ENCODE measurements at places on chromosomes 6 and 20.

GRCh38 chr6:23728707-23729106 lies 397.3 kb upstream of the NRSN1 start:
- no peaks in the 10 kb centered on the region for H3K4me1 ChIP-seq
- no peaks in the 10 kb centered on the region for H3K36me3 ChIP-seq
- no peak overlapping the region for H3K27ac ChIP-seq
- no peak for DNase-seq
- no peaks in the 10 kb centered on the region for H3K27me3 ChIP-seq

DNA sequence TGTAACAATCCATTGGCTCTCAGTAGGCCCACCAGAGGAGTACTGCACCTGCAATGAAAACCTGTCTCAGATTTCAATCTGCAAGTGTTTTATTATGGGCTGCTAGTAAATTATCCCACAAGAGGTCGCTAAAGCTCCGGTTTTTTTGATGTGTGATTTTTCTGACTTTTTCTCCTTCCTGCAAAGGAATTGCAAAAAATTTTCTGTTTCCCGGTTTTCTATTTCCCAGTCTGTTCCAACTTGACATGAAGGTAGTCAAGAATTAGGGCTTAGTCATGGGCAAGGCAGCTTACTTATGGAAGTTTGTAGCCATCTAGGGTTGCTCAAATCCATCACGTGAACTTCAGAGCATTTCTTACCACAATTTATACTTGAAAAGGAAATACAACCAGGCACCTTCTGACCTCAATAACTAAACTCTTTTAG lies 38.5 kb upstream of the AHI1 start:
- peaks cover 17% of the 10 kb centered on the region for H3K36me3 ChIP-seq
- DNase-seq: no peak
- peak overlapping the region; percentile 67 for H3K27ac ChIP-seq
- peaks cover 49% of the 10 kb centered on the region for H3K4me1 ChIP-seq
- H3K27me3 ChIP-seq: no peaks in the 10 kb centered on the region

GRCh38 chr20:51284176-51284575 lies 258.3 kb downstream of the NFATC2 start:
- no peak for DNase-seq
- no peaks in the 10 kb centered on the region for H3K4me1 ChIP-seq
- H3K27me3 ChIP-seq: peaks cover 19% of the 10 kb centered on the region
- H3K4me3 ChIP-seq: no peak overlapping the region
- no peak overlapping the region for H3K27ac ChIP-seq
- H3K36me3 ChIP-seq: no peaks in the 10 kb centered on the region

GRCh38 chr6:67248077-67248476 lies 1387.0 kb upstream of the ADGRB3 start:
- H3K36me3 ChIP-seq: no peaks in the 10 kb centered on the region
- no peak overlapping the region for H3K27ac ChIP-seq
- no peaks in the 10 kb centered on the region for H3K27me3 ChIP-seq
- no peaks in the 10 kb centered on the region for H3K4me1 ChIP-seq
- H3K4me3 ChIP-seq: no peak overlapping the region

DNA sequence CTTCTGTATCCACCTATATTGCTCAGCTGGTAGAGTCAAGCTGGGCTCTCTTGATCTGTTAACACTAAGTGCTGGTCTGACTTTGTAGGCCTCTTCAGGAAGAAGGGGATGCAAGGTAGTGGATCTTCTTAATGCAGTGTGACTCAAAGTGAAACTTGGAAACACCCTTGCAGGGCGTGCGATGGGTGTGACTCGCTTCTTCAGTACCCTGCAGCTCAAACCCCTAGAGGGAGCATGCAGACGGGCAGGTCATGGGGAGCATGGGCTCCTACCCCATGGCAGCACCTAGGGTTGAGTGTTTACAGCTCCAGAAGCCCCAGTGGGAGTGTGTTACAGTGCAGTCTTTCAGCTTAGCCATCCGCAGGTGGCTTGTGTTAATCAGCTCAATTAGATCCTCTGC lies 757 bp upstream of the SAMD3 start:
- peak overlapping the region; percentile 26 for H3K4me3 ChIP-seq
- DNase-seq: peak; percentile 86
- peaks cover 39% of the 10 kb centered on the region for H3K4me1 ChIP-seq
- no peaks in the 10 kb centered on the region for H3K27me3 ChIP-seq
- H3K27ac ChIP-seq: peak overlapping the region; percentile 98
- H3K36me3 ChIP-seq: peaks cover 54% of the 10 kb centered on the region
